Stimulated activated CD4-positive, alpha-beta T cell treated with anti-CD3 and anti-CD28 coated beads, TNF-alpha, amount 100 ng/mL, for 24 hours (primary cell): ENCODE measurements at places on chromosomes 16 and 17.

DNA sequence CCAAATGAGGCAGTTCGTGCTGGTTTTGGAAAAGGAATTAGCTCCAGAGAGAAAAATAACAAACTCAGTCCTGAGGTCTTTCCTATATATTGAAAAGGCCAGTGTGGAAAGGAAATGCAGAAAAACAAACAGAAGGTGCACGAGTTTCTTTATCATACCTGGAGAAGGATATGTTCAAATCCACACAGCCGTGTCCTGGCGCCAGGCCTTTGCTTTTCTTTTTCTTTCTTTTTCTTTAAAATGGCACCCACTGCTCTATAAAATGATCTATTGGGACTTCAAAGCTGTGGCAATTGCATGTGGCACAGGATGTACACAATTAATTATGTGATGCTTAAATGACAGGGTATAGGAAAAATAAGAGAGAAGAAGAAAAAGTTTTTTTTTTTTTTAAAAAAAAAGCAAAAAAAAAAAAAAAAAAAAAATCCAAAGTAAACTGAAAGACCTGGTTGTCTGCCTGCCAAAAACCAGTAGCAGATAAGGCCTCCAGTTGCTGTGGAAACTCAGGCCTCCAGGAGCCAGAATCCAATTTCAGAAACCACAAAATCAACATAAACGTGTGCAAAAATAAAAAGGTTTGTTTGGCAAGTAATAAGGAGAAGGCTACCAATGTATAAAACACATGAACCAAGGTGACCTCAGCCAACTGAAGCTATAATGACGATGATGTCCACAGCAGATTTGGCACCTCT lies 957.6 kb upstream of the SOX9 start:
- no peak for DNase-seq

DNA sequence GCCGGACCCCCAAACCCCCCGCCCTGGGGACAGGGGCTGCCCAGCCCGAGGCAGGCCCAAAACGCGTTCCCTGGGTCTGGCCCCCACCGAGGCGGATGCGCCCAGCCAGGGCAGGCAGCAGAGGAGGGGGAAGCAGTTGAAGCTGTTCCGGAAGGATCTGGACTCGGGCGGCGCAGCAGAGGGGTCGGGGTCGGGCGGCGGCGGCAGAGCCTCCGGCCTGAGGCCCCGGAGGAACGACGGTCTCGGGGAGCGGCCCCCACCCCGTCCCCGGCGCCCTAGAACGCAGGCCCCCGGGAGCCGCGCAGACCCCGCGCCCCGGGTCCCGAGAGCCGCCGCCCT lies 22.9 kb upstream of the ZFPM1 start:
- DNase-seq = no peak

DNA sequence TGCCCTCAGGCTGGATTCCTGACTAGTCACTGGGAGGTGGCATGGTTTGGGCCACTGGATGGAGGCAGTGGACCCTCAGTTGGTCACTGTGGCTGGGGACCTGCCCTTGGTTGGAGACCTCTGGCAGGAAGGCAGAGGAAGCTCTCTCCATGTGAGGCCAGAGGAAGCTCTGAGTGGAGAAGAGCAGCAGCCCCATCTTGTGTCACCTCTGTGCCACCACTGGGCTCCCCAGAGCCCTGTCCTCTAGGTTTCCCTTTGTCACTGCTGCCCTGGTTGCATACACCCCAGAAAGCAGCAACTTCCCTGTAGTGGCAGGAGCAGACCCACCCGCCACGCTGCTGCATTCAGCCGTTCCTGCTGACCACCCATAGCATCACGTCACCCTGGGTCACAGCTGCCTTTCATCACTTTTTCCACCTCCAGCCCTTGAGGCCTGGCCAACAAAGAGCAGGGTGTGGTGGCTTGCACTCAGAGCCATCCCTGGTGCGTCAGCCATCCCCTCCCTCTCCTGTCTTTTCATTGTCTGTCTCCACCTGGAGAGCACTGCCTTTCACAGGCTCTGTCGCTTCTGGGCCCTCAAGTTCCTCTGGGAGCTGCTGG lies 11.9 kb downstream of the CTRL start:
- no peak for DNase-seq

DNA sequence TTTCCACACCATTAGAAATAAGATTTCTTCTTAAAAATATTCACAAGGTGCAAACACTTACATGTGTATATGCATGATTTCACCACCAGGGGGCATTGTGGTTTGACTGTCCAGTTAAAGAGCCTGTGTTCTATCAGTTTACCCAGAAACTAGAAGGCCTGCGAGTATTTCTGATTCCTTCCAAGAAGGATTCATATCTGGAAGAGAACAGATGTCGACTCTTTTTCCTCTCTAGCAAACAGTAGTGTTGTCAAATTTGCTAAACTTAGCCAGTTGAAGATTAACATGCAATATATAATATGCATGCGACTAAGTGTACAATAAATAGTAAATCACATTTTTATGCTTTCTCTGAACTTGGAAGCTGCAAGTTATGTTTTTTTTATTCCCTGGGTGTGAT lies 404.1 kb downstream of the WWOX start:
- peak; percentile 34 for DNase-seq

DNA sequence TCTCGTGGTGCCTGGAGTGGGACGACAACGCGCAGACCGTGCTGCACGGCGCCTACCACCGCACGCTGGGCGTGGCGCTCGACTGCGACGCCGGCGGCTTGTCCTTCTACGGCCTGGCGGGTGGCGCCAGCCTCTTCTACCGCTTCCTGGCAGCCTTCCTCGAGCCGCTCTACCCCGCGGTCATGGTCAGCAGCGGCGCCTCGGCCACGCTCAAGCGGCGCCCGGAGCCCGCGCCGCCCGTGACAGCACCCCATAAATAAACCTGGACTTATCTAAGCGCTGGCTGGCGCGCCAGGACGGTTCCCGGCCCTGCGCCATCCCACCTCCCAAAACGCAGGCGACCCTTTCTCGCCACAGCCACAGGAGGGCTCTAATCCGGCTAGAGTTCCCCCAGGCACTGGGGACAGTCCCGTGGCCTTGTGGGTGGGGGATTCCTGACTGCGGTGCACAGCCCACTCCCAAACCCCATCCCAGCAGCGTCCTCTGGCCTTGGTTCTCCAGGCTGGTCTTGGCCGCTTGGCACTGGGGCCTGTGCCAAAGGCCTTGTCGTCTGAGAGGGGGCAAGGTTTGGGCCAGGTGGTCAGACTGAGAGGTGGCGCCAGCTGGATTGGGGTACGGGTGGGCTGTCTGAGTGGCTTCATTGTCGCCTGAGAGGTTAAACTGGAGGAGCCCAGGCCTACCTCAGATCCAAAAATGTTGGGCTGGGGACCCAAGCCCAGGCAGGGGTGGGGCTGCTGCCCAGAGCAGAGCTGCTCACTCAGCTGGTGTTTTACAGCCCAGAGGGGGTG lies 10.1 kb upstream of the SLC16A5 start:
- DNase-seq = no peak

- no peak for DNase-seq
These were observed 25.8 kb downstream of the SRCIN1 start for GRCh38 chr17:38579934-38580333.

DNA sequence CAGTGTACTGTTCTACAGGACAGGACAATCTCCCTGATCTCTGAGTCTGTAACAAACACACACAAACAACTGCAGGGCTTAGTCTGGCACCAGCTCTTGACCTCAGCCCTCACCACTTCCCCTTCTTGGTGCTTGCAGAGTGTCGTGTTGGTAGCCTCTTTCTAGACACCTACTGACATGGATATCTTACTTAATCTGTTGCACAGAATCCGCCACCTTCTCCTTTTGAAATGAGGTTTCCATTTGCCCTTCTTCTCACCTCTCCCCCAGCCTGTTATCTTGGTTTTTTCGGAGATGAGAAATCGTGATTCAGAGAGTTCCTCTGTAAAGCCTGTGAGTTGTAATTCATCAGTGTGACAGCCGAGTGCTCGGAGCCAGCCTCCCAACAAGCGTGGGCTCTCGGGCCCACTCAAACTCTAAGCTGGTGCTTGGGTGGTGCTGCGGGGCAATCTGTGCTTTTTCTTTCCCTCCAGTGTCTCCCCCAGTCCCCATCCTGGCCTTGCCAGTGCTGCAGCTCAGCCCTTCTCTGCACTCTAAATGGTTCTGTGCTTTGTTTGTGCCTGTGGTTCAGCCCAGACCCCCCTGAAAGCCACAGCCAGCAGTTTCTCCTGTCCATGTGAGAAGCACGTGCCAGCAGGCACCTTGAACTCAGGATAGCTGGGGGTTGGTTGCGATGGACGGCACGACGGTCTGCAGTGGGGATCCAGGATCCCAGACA lies 28.1 kb downstream of the KIAA0513 start:
- peak; percentile 28 for DNase-seq

GRCh38 chr17:36092230-36092629 lies 2.3 kb upstream of the CCL3 start:
- DNase-seq = peak; percentile 49

DNA sequence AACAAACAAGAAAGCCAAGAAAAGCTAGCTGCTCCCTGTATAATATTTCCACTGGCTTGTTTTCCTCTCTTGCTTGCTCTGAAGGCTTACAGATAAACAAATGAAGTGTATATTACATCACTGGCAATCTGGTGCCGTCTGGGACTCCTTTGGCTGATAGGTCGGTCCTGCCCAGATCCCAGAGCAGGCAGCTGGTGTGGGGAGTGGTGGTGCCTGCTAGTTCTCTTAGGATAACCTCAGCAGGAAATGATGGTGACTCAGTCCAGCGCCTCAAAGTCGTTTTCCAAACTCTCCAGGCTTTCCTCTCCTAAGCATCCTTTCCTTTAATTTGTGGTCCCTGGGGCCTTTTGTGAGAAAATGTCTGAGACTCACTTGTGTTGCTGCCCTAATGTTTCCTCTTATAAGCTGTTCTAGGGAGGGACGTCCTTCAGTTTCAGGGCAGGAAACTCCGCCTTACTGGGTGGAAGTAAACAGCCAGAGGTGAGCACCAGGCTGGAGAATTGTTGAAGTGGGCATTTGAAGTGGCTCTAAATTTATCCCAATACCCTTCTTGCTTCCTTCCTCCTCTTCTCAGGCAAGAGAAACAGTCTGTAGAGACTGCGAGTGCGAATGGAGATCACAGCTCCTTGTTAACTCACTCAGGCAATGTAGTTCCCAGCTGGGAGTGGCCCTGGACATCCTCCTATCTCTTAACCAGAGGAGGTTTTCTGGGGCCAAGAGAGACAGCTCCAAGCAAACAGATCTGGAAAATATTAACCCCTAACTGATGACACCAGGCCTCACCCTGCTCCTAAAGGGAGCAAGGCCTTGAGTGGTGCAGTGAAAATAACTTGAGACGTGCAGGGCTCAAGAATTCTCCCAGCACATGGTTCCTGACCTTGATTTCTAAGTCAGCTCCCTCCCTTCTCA lies 34.9 kb downstream of the CD300LF start:
- no peak for DNase-seq

GRCh38 chr16:27327586-27327915 lies 13.8 kb downstream of the IL4R start:
- DNase-seq = no peak

DNA sequence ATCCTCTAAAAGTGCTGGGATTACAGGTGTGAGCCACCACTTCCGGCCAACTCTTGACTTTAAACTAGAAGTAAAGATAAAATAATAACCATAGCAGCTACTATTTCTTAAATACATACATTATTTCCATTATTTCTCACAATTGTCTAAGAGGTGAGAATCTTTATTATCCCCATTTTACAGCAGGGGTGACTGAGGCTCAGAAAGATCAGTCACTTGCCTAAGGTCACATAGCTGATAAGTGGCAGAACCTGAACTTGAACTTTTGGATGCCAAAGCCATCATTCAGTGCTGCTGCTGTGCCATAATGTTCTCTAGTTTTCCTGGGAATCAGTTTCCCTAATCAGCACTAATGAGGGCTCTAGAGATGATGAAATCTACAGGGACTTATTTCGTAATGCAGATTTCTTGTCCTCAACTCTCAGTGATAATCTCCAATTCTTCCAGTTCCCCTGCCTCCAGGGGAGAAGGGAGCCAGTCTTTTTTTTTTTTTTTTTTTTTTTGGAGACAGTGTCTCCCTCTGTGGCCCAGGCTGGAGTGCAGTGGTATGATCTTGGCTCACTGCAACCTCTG lies 25.2 kb upstream of the GPRC5B start:
- no peak for DNase-seq

DNA sequence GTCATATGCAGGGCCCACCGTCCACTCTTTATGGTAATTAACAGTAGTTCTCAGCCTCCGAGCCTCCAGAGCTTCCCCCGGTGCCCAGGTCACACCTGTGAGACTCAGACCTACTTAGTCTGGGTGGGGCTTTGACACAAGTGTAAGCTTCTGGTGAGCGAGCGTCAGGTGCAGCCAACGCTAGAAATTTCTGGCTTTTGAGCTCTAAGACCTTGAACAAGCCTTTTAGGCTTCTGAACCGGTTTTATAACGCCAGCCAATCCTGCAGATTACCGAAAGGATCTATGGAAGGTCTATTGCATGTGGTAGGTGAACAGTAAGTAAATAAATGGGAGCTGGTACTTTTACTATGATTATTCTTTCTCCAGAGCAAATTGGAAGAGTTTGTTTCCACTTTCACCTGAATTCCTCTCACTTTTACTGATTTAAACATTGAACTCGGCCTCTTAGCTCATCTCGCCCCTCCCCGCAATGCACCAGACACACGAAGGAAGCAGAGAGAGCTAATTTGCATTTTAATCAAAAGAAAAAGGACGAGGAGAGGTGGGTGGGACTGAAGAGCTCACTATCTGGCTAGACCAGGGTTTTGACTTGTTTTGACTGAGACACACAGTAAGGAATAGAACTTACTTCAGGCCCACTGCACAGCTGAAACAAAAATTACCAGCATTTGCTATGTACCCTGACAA lies 47.1 kb downstream of the ABAT start:
- no peak for DNase-seq

- no peak for DNase-seq
These were observed 417.1 kb downstream of the XYLT1 start for GRCh38 chr16:17053536-17054160.

- DNase-seq = no peak
These were observed 132.6 kb downstream of the PARN start for GRCh38 chr16:14497245-14498082.

- no peak for DNase-seq
These were observed 35.2 kb downstream of the MBTD1 start for GRCh38 chr17:51224402-51225262.

- DNase-seq = no peak
These were observed 198.5 kb downstream of the NTN1 start for GRCh38 chr17:9219631-9220397.

DNA sequence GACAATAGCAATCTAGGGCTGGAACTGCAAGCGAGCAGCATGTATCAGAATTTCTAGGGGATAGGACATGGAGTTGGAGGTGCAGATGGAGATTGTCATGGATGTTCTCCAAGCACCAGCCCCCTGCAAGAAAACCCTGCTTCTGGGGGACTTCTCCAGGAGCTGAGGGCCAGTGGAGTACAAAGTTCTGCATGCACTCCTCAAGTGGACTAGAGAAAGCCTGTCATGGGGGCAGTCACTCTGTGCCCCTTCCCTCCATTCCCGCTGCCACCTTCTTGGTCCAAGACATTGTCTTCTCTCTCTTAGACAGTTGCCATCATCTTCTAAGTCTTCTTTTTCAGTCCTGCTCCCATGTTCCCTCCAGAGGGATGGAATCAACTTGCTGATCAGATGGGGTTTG lies 87.9 kb downstream of the AIPL1 start:
- DNase-seq = no peak
